ENCODE measurements at places on chromosomes 13 and 19. TPM values are rescaled to one million over a fixed set of nuclear protein-coding genes. Genes with fewer than 3 reads are reported as not detected.

GRCh38 chr13:101202590-101202989 lies 213.7 kb downstream of the NALCN start:
- no peak for DNase-seq

CEACAM16 gene
- total RNA-seq, result not detected

DNA sequence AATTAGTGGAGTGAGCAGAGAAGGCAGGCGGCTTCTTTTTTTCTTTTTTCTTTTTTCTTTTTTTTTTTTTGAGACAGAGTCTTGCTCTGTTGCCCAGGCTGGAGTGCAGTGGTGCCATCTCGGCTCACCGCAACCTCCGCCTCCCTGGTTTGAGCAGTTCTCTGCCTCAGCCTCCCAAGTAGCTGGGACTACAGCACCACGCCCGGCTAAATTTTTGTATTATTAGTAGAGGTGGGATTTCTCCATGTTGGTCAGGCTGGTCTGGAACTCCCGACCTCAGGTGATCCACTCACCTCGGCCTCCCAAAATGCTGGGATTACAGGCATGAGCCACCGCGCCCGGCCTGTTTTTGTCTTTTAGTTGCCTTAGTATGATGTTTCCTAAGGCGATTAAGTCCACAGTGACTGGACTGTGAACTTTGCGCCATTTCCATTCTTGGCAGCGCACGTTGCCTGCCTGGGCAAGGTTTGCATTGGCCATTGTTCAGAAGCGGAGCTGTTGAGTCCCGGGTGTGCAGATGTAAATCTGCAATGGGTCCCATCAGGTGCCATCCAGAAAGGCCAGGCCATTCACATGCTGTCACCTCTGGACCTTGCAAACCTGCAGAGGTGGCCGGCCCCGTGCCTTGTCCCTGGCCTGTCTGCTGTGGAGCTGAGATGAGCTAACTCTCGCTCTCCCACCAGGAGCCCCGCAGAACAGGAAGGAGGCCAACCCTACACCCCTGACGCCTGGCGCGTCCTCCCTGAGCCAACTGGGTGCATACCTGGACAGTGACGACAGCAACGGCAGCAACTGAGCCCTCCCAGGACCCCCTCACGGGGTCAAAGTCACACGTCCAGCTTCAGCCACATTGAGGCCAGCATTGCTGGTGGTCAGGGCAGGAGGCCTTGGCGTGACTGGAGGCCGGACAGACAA lies 10.9 kb upstream of the SHD start:
- DNase-seq, result no peak

ZNF841 gene
- total RNA-seq, result 19.2 TPM

DNA sequence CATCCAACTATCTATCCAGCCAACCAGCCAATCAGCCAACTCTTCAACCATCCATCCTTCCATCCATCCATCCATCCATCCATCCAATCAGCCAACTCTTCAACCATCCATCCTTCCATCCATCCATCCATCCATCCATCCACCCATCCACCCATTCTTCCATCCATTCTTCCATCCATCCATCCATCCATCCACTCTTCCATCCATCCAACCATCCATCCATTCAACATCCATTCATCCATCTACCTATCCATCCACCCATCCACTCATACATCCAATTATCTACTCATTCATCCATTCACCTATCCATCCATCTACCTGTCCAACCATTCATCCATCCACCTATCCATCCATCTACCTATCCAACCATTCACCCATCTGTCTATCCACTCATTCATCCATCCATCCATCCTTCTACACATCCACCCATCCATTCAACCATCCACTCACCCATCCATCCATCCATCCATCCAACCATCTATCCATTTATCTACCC lies 9.4 kb downstream of the ARHGEF18 start:
- DNase-seq, result no peak

GRCh38 chr19:48752496-48753365 lies at the start of gene FUT1:
Gene FUT1, minus strand, starts transcription at chr19:48752641. Its CDS starts 1,360 bp downstream, at chr19:48751281.
- peak; percentile 61 for DNase-seq

GRCh38 chr19:6421075-6422014 lies 3.3 kb downstream of the KHSRP start:
- no peak for DNase-seq
